Type B pancreatic cell (in vitro differentiated cells): ENCODE measurements at places on chromosomes 5 and 9.

GRCh38 chr9:131464354-131465000 lies 38.2 kb upstream of the POMT1 start:
- no peak for DNase-seq

- no peak for DNase-seq
Measured at GRCh38 chr5:148972974-148973374, 89.9 kb downstream of the SH3TC2 start.

GRCh38 chr5:53253421-53253871 lies 143.9 kb upstream of the MOCS2 start:
- DNase-seq = no peak

DNA sequence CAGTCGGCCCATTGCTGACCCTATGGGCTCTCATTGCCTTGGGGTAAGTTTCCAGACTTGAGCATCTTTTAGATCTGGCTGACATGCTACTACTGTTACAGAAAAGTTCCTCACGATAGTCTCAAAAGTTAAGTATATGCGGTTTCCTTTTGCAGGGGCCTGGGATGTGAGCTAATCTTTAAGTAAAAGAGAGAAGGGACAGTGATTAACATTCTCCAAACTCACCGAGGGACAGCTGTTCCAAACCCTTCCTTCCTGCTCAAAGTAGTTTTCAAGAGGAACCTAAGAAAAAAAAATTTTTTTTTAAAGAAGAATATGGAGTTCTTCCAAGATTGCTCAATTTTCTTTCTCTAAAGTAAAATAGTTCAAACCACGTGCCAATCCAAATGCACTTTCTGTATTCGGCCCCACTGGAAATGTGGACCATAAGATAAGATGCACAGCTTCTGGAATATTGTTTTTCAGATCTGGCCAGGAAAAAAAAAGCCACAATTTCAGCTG lies 168.0 kb upstream of the SPRY4 start:
- DNase-seq = no peak

DNA sequence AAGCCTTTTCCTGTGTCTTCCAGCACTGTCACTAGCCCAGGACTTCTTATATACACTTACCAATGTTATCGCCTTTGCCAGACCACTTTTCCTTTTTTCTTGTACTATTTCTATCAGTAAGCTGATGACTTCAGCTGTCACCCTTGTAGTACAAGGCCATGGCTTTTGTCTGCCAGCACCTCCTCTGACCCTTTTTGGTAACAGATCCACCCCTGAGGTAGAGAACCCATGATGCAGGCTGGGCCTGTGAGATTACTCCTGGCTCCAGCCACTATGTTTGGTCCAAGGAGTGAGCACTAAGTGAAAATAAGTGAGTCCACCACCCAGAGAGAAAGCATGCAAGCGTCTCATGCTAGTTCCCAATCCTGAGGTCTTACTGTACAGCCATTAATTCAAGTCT lies 406.7 kb downstream of the MLLT3 start:
- DNase-seq = no peak

GRCh38 chr5:80569961-80570786 lies at the start of gene ANKRD34B:
Gene ANKRD34B, minus strand, starts transcription at chr5:80570280. Its CDS starts 10,261 bp downstream, at chr5:80560019.
- DNase-seq = no peak

DNA sequence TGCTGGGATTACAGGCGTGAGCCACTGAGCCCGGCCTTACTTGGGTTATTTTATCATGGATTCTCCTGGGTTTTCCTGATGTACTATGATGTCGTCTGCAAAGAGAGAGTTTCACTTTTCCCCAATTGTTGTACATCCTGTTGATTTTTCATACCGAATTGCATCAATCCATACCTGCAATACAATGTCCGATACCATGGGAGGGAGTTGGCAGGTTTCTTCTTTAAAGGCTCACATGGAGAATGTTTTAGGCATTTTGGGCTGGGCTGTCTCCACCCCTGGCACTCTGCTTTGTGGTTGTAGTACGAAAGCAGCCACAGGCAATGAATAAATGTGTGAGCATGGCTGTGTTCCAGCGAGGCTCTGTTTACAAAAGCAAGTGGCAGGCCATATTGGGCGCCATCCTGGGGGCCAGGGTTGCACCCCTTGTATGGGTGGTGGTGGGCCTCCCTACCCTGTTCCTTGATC lies 35.1 kb upstream of the EXOC3 start:
- DNase-seq = no peak
